Activated CD4-positive, alpha-beta T cell treated with anti-CD3 and anti-CD28 coated beads, Interleukin-2, Interleukin-6, amounts not matched to agents 100 ng/mL and 50 ng/mL, durations not matched to agents 16 hours and 8 hours (primary cell): ENCODE measurements at places on chromosomes 6 and 20.

DNA sequence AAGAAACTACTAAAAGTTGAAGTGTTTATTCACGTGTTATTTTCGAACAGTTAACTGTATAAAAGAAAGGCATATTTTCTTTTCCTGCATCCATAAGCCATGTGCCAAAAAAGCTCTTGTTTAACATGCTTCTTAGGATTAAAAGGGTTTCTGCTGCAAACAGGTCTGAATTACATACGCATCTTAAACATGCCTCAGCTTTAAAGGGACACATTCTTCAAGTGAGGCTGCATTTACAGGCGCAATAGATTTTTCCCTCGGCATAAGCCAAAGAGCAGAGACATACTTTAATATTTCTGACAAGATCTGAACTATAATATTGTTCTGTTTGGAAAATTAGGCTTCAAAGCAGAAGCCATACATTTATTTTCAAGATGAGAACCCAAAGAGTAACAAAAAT, 39.4 kb downstream of the PDE7B start:
- DNase-seq: no peak

DNA sequence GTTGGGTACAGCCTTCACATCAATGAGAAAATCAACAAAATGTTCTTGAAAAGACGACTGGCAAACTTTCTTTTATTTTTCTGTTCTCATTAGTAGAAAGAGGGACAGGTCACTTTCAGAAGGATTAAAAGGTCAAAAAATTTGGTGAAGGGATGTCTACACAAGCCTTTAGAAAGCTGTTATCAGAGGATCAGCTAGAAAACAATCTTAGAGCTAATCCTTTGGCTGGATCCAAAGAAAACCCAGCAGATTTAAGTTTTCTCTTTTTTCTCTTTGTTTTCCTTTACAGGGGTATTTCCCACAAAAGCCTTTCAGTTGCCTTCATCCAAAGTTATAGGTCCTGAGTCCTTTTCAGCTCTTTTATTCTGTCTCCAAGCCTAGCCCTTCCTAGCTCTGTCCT, 57.3 kb upstream of the EDN1 start:
- DNase-seq: no peak

GRCh38 chr6:135228486-135228885, 47.4 kb downstream of the MYB start:
- peak; percentile 53 for DNase-seq

GRCh38 chr6:2581011-2581410, 169.7 kb downstream of the MYLK4 start:
- no peak for DNase-seq

DNA sequence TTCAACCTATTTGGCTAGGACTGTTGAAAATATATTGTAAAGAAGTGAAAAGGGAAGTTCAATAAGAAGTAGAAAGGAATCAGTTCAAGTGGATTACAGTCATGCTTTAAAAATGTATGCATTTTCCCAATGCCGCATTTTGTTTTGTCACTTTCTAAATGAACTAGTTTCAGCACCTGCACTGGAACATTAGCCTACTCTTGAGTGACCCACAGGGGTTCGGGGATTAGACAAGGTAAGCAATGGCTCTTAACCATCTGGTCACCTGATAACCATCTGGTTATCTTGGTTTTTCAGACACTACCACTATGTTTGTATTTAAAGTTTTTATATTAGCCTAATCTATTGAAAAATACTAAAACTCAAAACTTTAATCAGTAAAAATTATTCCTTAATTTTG, 97.6 kb downstream of the CD164 start:
- no peak for DNase-seq

- no peak for DNase-seq
Measured at GRCh38 chr6:89434954-89435353, 2.0 kb downstream of the ANKRD6 start.

GRCh38 chr6:135306740-135307420, 125.8 kb downstream of the MYB start:
- no peak for DNase-seq

GRCh38 chr6:162076816-162077215, 650.8 kb downstream of the PRKN start:
- no peak for DNase-seq

DNA sequence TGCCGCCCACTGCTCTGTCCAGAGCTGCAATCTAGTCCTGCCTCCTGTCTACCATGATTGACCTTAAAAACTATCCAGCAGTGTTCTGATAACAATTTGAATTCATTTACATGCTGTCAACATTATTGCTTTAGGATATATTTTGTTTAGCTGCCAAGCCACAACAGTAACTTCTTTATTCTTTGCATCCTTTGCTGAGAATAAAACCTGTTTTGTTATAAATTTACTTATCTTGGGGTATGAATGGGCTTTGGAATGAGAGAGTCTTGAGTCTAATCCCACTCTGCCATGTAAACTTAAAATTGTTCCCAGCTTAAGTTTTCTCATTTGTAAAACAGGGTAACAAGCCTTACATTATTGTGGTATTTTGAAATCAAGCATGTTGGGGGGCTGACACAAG, 116.4 kb downstream of the FLRT3 start:
- no peak for DNase-seq

DNA sequence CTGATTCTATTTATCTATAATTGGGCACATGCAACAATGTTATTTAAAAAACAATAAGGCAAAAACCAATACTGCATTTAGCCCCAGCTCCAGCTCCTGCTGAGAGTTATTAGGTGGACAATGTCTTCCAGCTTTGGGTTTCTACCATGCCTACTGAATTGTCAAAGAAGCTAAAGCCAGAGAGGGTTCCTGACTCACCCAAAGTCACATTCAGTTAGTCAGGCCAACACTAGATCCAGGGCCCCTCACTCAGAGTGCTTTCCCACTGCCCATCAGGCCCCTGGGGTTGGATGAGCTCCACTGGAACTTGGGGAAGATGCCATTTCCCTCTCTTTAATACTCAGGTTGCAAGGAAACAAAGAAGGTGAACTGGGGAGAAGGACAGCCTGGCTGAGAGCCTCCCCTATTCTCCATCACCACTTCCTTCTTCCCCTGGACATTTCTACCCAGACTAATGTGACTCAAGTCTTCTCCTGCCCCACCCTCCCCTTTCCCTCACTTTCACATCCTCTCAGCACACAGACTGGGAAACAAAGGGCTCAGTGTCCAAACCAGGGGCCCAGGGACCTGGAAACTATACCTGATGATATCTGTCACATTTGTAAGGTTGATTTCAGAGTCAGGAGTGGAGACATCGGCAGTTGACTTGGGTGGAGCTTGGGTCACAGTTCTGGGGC, 6.0 kb downstream of the TREM1 start:
- DNase-seq: no peak

DNA sequence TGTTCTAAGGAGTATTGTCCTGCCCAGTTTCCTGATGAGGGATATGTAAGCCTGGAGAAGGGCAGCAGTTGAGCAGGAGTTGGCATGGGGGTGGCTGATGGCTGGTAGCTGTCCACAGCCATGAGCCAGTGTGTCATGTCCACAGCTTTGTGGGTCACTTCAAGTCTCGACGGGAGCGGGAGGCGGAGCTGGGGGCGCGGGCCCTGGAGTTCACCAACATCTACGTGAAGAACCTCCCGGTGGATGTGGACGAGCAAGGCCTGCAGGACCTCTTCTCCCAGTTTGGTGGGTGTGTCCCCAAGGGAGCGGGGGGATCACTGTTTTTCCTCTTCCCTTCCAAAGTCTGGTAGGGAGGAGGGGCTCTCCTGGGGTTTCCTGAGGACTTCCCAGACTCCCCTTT, 8.9 kb downstream of the PABPC1L start:
- no peak for DNase-seq

- no peak for DNase-seq
Measured at GRCh38 chr20:25654487-25654886, 30.7 kb upstream of the NANP start.
